ENCODE measurements at places on chromosomes 12 and 14.

GRCh38 chr12:607541-608001 is 55.7 kb downstream of the NINJ2 start:
- no peak for DNase-seq

GRCh38 chr12:63450816-63451215 is 217.5 kb downstream of the DPY19L2 start:
- no peak for DNase-seq

DNA sequence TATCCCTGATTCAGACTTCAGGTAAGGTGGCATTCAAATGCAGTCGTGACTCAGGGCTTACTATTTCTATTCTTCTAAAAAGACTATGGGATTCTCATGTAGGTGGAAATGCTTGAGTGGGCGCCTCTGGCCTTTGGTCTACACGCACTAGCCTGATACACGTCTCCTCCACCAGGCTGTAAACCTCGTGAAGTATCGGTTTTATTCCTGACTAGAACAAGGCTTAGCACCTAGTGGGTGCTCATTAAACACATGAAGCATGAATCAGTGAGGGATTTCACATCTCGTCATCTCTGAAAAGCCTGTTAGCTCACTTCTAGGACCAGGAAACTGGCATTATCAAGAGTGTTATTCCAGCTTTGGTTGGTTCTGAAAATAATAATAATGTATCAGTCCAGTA is 17.7 kb upstream of the HNF1A start:
- DNase-seq, result no peak

DNA sequence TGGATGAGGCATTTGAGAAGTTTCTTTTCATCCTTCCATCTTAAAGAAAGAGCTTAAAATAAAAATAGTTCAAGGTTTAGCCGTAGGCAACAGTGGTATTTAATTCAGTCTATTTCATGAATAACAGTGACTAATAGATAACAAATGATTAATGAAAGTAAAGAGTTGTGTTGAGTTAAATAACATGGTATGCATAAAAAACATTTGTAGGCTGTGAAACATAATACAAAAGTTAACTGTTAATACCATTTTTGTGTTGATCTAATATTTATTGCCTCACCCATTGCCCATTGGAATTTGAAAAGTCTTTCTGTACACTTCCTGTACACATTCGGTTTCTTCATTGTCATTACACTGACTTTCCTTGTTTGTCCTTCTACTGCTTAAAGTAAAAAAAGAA is 108.6 kb upstream of the PDE3A start:
- no peak for DNase-seq

DNA sequence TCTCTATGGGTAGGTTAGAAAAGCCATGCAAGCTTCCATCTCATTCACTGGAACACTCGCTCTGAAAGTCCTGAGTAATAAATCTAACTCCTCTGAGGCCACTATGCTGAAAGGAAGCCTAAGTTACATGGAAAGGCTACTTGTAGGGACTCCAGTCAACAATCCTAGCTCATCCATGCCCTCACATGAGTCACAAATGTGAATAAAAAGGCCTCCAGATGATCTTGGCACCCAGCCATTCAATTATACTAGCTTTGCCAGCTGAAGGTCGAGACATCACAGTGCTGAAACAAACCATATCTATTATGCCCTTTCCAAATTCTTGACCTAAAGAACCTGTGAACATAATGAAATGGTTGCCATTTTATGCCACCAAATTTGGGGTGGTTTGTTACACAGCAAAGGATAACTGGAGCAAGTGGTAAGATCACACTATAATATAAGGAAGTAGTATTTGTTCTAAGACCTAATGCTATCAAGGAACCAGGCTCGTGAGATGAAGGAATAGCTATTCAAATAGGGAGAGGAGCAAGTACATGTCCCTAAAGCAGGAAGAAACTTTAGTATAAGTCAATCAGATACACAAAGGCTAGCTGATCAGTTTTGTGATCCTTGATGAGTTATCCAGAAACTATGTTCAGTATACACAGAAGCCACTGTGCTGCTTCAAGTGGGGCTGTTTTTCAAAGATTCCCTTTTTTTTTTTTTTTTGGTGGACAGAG is 142.1 kb downstream of the MED13L start:
- DNase-seq, result peak; percentile 69

DNA sequence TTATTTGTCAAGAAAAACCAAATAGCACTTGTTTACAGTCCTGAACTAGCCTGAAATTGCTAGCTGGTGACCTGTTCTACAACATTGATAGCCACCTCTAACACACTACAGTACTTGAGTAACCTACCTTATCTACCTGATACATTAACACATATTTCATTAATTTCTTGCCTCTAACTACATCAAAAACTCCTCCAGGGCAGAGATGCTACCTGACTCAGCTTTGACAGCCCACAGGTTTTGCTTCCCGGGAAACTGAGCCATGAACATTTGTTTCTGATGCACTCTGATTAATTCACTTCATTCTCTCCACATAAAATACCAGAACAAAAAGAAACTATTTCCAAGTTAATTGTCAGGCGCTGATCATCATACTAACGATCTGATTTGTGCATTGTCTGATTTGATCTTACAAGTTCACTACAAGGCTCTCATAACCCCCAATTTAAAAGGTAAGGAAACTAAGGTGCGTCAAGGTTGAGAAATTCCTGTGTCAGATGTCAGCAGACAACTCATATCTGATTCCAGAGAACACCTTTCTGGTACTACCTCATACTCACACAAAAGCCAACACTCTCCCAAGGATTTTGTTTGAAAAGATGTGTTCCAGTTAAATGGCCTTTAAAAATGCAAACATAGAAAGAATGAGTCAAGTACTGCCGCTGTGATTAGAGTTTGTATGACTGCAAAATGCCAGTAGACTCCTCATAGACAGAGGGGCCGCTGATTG is 768.7 kb downstream of the BCL11B start:
- no peak for DNase-seq

- no peak for DNase-seq
Measured at GRCh38 chr14:94562022-94562421, 780 bp downstream of the SERPINA4 start.

DNA sequence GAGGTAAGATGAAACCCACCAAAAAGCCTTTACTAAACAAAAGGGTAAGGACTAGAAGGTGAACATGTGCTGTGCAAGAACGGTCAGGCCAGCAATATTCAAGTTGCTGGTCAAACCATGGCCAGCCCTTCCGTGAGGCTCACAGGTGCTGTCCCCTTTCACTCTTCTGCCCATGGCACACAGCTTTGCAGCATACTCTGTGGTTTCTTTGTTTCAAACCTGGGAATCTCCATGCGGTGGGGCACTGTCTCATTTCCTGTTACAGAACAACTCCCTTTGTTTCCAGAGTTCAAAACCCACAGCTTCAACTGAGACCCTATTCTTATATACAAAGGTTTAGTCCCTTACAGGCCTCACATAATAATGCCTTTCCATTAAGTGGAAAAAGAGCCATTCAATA is 1.7 kb upstream of the OVCH1 start:
- DNase-seq, result no peak

DNA sequence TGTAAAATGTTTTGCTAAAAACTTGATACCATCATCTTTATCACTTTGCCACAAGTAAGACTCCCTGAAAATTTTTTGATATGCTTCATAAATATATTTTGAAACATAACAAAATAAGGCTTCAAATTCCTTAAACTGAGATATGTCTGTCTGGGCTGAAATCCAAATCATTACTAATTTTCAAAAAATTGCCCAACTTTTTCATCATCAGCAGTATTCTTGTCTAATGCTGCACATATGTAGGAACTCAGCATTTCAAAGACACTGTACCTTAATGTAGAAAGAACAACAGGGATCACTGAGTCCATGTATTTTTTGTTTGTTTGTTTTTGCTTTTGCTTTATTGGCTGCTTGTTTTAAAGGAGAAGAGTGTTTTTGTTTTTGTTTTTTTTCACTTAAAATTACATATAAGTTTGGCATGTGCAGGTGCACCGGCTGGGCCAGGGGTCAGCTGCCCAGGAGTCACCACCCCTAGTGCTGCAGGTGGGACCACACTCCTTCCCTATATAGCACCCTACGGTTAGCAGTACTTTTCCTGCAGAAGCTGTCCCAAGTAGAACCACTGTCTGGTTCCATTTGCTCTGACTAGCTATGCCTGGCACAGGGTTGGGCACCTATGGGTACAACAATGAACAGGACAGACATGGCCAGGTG is 231.2 kb downstream of the PIK3C2G start:
- DNase-seq, result no peak

DNA sequence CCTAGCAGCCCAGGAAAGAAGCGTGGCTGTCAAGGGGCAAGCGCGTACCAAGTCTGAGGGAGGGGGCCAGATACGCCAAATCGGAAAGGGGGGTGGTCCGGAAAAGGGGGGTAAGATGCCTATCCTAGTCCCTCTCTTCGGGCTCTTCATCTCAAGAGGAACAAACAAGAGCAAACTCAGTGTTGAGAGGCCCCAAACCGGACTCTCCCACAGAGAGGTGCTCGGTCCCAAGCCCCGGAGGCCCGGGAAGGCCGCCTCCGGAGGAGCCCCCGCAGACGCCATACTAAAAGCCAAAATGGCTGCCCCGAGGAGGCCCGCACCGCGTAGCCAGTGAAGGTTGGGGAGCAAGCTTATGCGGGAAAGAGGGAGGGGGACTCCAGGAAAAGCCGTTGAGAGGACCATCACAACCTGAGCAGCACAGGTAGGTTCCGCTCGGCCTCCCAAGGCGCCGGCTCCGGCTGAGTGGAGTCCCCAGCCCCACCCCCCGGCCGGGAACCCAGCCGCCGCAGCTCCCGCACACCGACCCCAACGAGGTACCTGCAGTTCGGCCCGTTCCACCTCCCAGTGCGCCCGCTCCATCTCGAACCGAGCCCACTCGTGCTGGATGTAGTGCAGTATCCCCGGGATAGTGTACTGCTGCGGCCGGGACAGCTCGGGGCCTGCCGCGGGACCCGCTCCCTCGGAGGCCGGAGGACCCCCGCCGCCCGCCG is at the start of gene AP4S1:
TSS of gene AP4S1 (plus strand) at position 283 of the 710 bp plus-strand sequence. CDS start 40,548 bp downstream, outside the sequence.
- DNase-seq, result peak; percentile 29

DNA sequence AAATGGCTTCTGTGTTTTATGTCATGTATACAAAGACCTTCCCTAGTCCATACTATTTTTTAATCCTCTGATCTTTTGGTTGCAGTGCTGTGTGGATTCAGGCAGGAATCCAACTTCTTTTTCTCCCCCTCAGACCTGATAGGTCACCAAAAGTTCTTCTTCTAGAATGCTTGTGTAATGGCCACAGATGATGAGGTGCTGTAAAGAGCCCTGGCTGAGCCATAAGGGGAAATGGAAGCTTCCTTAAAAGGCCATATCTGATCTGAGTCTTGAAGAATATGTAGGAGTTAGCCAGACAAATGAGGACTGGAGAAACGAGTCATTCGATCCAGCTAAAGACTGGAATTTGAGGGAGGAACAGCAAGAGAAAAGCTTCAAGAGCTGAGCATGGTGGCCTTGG is 353.9 kb downstream of the PCNX1 start:
- no peak for DNase-seq

GRCh38 chr12:119544765-119545625 is 48.6 kb upstream of the TMEM233 start:
- peak; percentile 78 for DNase-seq

DNA sequence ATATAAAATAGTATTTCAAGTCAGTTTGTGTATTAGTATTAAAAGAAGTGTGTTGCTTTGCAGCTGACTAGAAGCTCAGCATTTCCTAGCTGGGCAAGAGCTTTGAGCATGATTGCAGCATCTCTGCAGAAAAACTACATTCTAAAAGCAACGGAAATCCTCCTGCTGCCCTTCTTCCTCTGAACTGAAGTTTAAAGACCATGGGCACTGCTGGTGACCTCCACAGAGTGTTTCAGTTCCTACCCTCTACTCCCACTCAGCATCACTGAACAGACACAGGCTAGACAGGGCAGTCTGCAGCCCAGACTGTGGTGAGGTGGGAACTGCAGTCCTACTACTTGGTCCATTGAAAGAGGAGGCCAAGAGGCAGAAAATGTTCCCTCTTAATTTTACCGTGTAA is 59.0 kb downstream of the FAR2 start:
- no peak for DNase-seq

GRCh38 chr12:127013197-127013596 is 1253.8 kb upstream of the TMEM132C start:
- no peak for DNase-seq

DNA sequence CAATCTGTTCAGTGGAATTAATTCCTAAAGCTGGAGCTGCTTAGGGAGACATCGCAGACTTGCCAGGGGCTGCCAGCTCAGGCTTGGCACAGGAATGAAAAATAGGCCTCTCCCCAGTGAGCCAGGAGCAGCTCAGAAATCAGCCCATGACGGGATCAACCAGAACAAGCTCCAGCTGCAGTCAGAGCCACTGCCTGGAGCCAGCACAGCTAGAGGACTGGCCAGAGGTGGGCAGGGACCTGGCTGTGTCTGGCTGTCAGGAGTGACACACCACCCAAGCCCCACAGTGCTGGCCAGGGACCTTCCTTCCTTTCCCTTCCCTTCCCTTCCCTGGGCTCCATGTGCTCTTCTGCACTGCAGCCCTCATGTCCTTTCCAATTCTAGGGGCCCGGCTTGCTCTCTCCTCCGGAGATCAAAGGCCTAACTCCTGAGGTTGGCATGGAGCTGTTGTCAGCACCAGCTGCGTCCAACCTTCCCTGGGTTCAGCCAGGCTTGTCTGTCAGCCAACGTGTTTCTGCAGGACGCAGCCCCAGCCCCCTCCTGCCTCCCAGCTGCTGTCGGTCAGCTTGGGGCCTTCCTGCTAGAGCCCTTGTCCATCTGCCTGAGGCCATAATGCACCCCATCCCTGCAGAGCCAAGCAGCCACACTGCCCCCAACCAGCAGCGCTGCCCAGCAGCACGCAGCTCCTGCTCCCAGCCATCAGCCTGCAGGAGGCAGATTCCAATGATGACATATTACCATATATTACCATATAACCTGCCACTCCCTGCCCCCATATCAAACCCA is 149.3 kb downstream of the CALM1 start:
- DNase-seq, result no peak

GRCh38 chr14:48670939-48671338 is 915.2 kb downstream of the RPS29 start:
- DNase-seq, result no peak

DNA sequence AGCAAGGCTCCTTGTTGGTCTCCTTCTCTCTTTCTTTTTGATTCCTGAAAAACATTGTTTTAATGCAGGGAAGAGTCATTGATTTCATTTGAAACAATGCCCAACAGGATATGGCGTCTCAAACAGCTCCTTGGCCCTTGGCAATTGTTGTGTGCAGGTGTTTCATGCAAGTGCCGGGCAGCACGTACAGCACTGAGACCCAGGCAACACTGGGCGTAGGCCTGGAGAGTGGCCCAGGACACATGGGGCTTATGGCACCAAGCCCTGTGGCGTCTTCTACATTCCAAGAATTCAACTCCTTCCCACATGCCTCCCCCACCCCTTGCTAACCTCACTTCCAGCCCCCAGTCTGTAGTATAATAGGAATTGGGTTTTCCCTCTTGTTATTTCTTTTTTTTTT is 230.4 kb downstream of the SPTSSA start:
- DNase-seq, result peak; percentile 48

- no peak for DNase-seq
Measured at GRCh38 chr14:69877492-69877891, 1.7 kb upstream of the SMOC1 start.

- DNase-seq, result peak; percentile 80
Measured at GRCh38 chr14:75230140-75230792, 48.4 kb upstream of the FOS start.

All from urothelium cell line (cell line).